Spleen (tissue), 13 donors: ENCODE measurements at places on chromosomes 7 and 10. TPM values are rescaled to one million over a fixed set of nuclear protein-coding genes. Genes with fewer than 3 reads are reported as not detected.

- no peak for DNase-seq
These were observed 194.0 kb upstream of the PRPS1L1 start for GRCh38 chr7:18221377-18222293.

GRCh38 chr7:46494441-46494840 is 573.4 kb upstream of the IGFBP3 start:
- no peak for DNase-seq

- DNase-seq = no peak
These were observed 635.0 kb downstream of the REEP3 start for GRCh38 chr10:64156166-64156565.

GRCh38 chr10:132010483-132010882 is 28.8 kb upstream of the BNIP3 start:
- no peak for DNase-seq

Gene CACNB2
- total RNA-seq = 0.35 TPM
